ENCODE measurements at places on chromosomes 1 and 21. TPM values are rescaled to one million over a fixed set of nuclear protein-coding genes. Genes with fewer than 3 reads are reported as not detected.

Gene GALNT2
- 102 TPM for total RNA-seq

Gene GJB4
- total RNA-seq, result not detected

Gene S100A6
- 3,415 TPM for total RNA-seq

Gene EDN2
- total RNA-seq, result not detected

Gene COL16A1
- 137 TPM for total RNA-seq

Gene CCDC185
- total RNA-seq, result not detected

Gene DCST2
- under 0.01 TPM for total RNA-seq

Gene PITHD1
- total RNA-seq, result 34.9 TPM

Gene GBP5
- 0.09 TPM for total RNA-seq

Gene AJAP1
- total RNA-seq, result not detected

Gene C1orf87
- total RNA-seq, result not detected

Gene AHCYL1
- 92.3 TPM for total RNA-seq

Gene CADM3
- under 0.01 TPM for total RNA-seq

Gene KIF21B
- under 0.01 TPM for total RNA-seq

Gene BCAN
- total RNA-seq, result not detected

Gene CFHR4
- total RNA-seq, result not detected

Gene TP53BP2
- total RNA-seq, result 24.9 TPM

Gene ELF3
- total RNA-seq, result 0.18 TPM

Gene JAM2
- total RNA-seq, result 6.9 TPM

Gene TSPEAR
- not detected for total RNA-seq

Gene URB2
- total RNA-seq, result 7.1 TPM

Gene SZT2
- 28.7 TPM for total RNA-seq

Gene PLA2G2D
- not detected for total RNA-seq

Gene SH3BGRL3
- 30.7 TPM for total RNA-seq

Gene B4GALT3
- 16.7 TPM for total RNA-seq

Gene AMY1B
- total RNA-seq, result not detected

Gene OR2M4
- total RNA-seq, result not detected

Gene OR2L2
- under 0.01 TPM for total RNA-seq

Gene MATN1
- total RNA-seq, result 0.14 TPM

Gene ETV3L
- not detected for total RNA-seq

Gene MTARC2
- 4.6 TPM for total RNA-seq

Gene FAM72C
- 0.28 TPM for total RNA-seq

Gene CDK11B
- total RNA-seq, result 5.7 TPM

Gene CYB561D1
- total RNA-seq, result 3.6 TPM

Gene GPR52
- total RNA-seq, result 0.55 TPM

Gene SHE
- total RNA-seq, result under 0.01 TPM

Gene CLDN17
- total RNA-seq, result not detected

Gene TIAM1
- total RNA-seq, result 0.37 TPM

Gene ZC3H12A
- total RNA-seq, result 12.9 TPM

Gene SERINC2
- total RNA-seq, result 5.2 TPM

Gene RABIF
- 3.3 TPM for total RNA-seq

Gene CRNN
- total RNA-seq, result not detected

Gene OR6K3
- total RNA-seq, result not detected

Gene KRTAP13-3
- not detected for total RNA-seq

Gene PADI3
- total RNA-seq, result not detected

Gene OR2L13
- not detected for total RNA-seq

Gene PTPN7
- not detected for total RNA-seq

Gene CXADR
- total RNA-seq, result 2.0 TPM

Gene PODN
- 58.7 TPM for total RNA-seq

Gene LENEP
- 0.18 TPM for total RNA-seq

All from smooth muscle cell of bladder (primary cell).